Aorta (tissue), 5 donors: ENCODE measurements at places on chromosomes 7 and 10.
A peak's percentile ranks its signal among the peaks of the same experiment; 100 is the strongest.

DNA sequence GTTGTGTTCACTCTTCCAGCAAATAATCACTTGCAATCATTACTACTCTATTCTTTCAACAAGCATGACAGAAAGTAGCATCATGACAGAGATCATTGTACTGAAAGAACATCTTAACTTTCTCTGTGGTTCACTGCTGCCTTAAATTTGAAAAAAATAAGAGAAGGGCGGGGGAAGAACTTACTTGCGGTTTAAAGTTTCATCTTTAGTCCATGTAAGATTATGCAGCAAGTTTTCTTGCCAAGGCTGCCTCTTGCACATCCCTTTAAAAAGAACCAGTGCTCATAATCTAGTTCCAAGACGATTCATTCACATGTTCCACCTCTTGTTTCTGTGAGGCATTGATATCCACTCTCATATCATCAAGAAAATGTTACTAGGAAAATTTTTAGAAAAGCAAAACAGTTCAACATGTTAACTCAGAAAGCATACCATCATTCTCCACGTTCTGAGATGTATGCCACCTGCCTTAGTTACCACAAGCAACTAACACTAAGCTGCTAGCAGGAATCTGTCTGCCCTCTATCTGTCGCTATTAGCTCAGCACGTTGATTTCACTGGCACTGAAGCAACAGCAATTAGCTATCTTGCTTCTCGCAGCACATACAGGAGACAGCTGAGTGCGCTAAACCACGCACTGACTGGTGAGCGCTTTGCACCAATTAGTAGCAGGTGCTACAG lies at the start of gene PCDH15:
Gene PCDH15, minus strand, starts transcription at position 491 of the 681 bp plus-strand sequence. CDS start 136,969 bp downstream, outside the sequence.
- no peaks in the 10 kb centered on the region for H3K27me3 ChIP-seq
- no peaks in the 10 kb centered on the region for H3K4me1 ChIP-seq
- no peak within 1 kb of the TSS for H3K4me3 ChIP-seq
- no peaks in the 10 kb centered on the region for H3K36me3 ChIP-seq
- DNase-seq, result no peak

- no peak for DNase-seq
- H3K4me1 ChIP-seq, result no peaks in the 10 kb centered on the region
- no peak overlapping the region for H3K27ac ChIP-seq
- no peaks in the 10 kb centered on the region for H3K27me3 ChIP-seq
- no peak overlapping the region for H3K4me3 ChIP-seq
Observed at GRCh38 chr10:21364196-21365114, 161.0 kb downstream of the SKIDA1 start.

DNA sequence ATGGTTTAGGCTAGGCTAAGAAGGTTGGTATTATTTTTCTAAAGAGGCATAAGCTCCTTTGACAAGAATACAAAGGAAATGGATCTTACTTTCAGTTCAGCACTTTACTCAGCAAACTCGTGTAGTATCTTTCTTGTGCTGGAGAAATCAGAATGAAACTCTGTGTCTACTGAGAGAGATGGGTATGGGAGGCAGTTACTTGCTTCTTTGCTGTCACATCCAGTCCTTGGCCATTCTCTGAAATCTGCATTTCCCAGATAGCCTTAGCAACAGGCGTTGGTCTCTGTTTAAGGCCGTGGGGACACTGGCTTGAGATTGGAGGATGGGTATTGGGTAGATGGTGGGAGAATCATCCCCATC lies 180.5 kb downstream of the NRP1 start:
- DNase-seq, result no peak
- peaks cover 14% of the 10 kb centered on the region for H3K4me1 ChIP-seq
- no peak overlapping the region for H3K27ac ChIP-seq
- no peak overlapping the region for H3K4me3 ChIP-seq
- no peaks in the 10 kb centered on the region for H3K27me3 ChIP-seq
- H3K36me3 ChIP-seq, result no peaks in the 10 kb centered on the region

DNA sequence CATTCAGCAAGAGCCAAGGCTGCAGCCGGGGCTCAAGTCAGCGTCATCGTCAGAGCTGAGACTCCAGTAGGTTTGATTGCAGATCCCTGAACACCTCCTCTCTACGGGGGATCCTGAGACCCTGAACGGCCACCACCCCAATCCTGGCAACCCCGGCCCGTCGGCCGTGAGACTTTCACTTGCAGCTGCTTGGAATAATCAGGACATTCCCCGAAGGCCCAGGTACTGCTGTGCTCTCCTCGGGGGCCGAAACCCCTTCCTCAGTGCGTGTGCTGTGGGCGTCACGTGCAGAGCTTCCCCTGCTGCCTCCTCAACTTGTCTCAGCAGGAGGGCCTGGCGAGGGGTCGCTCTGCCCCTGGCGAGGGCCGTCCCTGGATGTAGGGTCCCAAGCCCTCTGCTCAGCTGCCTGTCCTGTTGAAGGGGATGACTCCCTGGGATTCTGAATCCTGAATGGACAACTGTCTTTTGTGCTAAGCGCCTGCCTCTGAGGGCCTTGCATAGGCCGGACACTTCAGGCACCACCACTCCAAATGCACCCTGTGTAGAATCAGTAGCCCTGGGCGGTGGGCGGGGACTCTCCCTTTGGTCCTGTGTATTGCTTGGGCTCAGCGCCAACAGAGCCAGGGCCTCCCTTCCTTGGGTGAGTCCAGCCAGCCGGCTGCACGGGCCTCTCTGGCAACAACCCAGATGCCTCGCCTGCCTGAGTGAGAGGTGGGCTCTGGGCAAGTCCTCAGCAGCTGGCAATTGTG lies 63.8 kb upstream of the EBF3 start:
- no peak overlapping the region for H3K4me3 ChIP-seq
- no peaks in the 10 kb centered on the region for H3K4me1 ChIP-seq
- H3K27me3 ChIP-seq, result no peaks in the 10 kb centered on the region
- peak; percentile 74 for DNase-seq

DNA sequence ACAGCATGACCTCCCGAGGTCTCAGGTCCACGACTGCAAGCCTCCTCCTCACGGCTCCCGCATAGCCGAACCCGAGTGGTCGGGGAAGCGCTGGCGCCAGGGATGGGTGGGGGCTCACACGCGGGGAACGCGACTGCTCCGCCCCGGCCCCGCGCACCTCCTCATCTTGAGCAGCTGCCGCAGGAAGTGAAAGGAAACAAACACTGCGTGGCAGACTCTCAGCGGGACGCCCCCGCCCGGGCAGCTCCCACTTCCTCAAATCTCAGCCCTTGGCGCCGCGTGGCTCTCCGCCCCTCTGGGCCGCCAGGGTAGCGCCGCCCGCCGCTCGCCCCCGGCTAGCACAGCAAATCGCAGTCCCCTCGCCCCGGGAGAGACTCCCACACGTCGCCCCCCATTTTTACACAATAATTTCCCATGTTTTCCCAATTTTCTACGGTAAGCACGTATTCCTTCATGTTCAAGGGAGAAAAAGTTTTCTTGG lies at the start of gene TMEM243:
Gene TMEM243, minus strand, starts transcription at position 188 of the 481 bp plus-strand sequence. CDS start 229 bp downstream, outside the sequence.
- peak; percentile 92 for DNase-seq
- H3K27me3 ChIP-seq, result no peaks in the 10 kb centered on the region
- peak within 1 kb of the TSS; percentile 96 for H3K4me3 ChIP-seq
